NCI-H1694 treated with DMSO at 0.1 percent for 48 hours (cell line): ENCODE measurements at places on chromosomes 16 and 17.

- no peak for DNase-seq
Measured at GRCh38 chr16:84686707-84687298, 13.0 kb upstream of the USP10 start.

DNA sequence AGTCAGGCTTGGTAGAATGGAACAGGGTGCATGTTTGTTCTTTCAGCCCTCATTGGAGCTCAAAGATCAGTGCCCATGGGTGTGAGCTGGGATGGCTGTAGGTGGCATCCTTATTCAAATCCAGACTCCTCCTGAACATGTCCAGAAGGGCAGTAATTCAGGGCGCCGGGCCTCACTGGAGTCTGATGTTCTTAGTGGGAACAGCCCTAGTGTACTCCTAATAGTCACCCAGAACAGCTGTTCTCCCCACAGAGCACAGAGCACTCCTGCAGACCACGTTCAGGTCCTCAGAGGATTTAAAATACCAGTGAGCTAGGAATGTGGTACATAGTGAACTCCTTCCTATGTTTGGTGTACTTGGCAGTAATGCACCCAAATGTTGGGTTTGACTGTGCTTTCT is 96.2 kb downstream of the BANP start:
- DNase-seq = no peak

GRCh38 chr16:29314292-29314934 is 92.1 kb downstream of the NPIPB11 start:
- no peak for DNase-seq

DNA sequence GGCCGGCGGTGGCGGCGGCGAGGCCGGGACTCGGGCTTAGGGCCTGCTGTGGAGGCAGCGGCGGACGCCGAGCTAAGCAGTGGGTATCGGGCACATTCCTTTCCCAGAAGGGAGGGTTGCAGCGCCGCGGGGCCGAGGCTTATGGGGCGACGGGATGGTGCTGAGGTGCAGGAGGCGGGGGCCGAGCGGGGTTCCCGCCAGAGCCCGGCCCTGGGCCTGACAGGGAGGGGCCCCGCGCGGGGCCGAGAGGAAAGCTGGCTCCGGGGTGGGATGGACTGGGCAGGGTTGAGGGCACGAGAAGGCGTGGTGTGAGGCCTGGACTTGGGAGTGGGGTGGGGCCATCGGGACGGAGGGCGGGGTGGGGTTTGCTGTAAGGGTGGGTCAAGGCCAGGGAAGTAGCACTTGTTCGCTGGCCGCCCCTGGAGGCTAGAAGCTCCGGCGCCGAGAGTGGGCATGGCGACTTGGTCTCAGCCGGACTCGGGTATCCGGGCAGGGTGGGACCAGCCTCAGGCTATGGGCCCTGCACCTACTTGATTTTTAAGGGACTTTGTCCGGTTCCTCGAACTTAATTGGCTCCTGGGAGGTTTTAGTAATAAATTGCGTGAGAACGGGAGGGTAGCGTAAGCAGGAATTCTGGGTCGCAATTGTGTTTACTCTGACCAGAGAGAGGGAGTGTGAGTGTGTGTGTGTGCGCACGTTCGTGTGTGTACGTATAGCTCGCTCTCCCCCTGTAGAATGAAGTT is 396 bp downstream of the NFE2L1 start:
- DNase-seq = peak; percentile 20

GRCh38 chr16:69157196-69157595 is 24.7 kb downstream of the UTP4 start:
- DNase-seq = no peak

GRCh38 chr17:19381741-19382444 is 3.6 kb downstream of the MAPK7 start:
- no peak for DNase-seq

DNA sequence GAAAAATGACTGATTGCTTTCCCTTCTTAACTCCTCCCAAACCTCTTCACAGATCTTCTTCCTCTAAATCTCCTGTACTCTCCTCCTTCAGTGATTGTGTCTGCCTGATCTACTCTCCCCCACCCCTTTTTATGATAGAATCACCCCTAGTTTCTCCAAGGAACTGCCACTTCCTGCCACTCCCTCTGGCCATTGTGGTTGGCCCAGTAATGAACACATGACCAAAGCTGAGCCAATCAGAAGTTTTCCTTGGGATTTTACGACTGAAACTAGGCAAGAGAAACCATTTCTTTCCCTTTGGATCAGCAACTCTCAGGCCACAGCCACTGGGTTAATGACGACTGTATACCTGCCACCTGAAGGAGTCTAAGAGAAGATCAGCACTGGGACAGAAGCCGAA is 15.9 kb downstream of the IRX3 start:
- DNase-seq = no peak

DNA sequence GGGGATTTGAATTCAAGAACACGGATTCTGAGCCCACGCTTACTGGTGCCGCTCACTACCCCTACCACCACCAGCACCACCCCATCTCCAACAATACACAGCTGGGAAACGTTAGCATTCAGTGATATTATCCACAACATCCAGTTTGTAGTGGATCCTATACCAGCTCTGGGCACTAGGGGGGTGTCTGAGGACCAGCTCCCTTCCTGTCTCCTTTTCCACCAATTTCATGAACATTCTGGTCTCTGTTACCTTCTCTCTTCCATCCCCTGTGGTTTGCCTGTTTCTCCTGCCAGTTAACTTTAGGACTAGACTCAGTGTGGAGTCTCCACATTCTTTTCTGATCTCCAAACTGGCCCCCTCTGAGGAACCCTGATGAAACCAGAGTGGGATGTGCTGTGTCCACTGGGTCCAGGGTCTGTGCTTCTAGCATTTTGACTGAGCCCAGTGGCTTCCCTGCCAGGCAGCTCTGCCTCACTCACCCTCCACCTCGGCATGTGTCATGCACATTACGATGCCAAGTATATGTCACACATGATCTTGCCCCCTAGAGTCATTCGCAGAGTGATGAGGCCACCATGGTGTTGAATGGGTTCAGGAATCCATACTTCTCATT is 187.0 kb upstream of the CDH13 start:
- DNase-seq = no peak

GRCh38 chr17:82544431-82545070 is 25.0 kb downstream of the FOXK2 start:
- no peak for DNase-seq

GRCh38 chr17:27602721-27603420 is 28.1 kb upstream of the LGALS9 start:
- peak; percentile 33 for DNase-seq

- no peak for DNase-seq
Measured at GRCh38 chr17:42409523-42410318, 13.3 kb downstream of the CAVIN1 start.

- no peak for DNase-seq
Measured at GRCh38 chr17:17772231-17772630, 64.6 kb downstream of the SREBF1 start.

GRCh38 chr17:78884148-78884825 is 18.7 kb downstream of the CEP295NL start:
- no peak for DNase-seq

DNA sequence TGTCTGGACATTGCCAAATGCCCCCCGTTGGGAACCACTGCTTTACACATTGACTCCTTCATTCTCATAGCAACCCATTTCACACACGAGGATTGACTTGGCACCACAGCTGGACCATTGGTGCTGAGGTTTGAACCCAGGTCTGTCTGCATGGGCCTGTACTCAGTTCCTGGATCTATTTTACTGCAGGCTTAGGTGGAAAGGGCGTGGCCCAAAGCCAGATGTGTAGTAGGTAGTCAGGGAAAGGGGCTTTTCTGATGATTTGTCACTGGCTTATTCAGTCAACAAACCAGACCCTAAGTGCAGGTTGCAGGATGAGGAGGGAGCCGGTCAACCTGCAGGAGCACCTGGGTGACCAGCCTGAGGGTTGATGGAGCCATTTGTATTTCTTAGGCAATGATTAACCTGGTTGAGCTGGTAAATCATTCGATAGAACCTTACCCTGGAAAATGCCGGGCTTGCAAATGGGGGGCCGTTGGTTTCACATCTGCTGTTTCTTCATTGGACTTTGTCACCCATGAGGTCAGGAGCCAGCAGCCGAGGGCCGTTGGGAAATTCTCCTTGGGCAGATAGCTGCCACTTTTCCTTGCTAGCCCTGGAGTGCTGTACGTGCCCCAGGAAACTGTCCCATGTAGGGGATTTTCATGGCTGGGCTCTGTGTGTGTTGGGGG is 104.4 kb downstream of the CMIP start:
- DNase-seq = no peak

GRCh38 chr16:50299508-50300105 is 33.3 kb downstream of the ADCY7 start:
- DNase-seq = no peak

DNA sequence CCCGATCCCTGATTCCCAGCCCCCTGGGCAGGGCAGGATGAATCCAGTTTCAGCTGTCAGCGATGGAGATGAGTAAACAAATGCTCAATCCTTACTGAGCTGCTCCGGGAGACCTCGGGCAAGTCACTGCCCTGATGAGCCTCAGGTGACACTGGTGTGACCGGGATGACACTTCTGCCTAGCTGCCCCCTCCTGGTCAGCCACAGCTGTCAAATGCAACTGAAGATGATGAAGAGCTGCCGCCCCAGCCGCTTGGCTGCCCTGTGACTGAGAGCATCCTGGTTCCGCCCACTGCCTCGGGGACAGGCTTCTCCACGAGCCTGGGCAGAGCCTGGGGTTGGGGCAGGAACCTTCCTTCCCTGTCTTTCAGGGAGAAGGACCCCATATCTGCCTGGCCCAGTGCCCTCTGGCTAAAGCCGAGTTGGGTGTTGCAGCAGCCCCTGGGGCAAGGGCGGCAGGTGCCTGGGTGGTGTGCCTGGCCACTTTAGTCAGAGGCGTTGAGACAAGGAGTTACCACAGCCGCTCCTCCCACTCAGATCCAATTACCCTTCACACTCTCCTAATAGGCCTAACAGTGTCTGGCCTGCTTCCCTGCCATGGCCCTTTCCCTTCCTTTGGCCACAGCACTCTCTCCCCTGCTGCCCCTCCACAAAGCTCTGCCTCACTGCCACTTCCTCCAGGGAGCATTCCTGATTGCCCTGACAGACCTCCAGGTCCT is 5.5 kb downstream of the CCL17 start:
- DNase-seq = no peak

DNA sequence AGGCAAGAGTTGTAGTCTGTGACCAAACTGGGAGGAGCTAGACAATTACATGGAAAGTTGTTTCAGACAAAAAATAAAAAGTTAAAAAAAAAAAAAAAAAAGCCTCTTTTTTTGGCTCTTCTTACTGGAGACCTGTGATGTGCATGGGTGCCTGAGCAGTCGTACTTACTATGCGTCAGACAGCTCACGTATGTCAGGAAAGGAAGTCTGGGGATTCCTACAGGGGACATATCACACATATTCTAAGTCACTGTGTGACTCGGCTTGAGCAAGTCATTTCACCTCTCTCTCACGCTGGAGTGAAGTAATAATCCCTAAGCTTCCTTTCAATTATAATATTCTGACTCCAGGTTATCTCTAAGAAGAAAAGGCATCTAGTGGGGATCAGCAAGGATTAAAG is 6.0 kb downstream of the SLFN14 start:
- DNase-seq = no peak

GRCh38 chr17:17675416-17675815 is 5.8 kb upstream of the RAI1 start:
- no peak for DNase-seq
